ENCODE measurements at places on chromosomes 4 and X.

GRCh38 chr4:25454476-25454875 lies 77.4 kb downstream of the ANAPC4 start:
- DNase-seq = no peak

- no peak for DNase-seq
These were observed 12.8 kb downstream of the ATP5ME start for GRCh38 chr4:661231-661630.

DNA sequence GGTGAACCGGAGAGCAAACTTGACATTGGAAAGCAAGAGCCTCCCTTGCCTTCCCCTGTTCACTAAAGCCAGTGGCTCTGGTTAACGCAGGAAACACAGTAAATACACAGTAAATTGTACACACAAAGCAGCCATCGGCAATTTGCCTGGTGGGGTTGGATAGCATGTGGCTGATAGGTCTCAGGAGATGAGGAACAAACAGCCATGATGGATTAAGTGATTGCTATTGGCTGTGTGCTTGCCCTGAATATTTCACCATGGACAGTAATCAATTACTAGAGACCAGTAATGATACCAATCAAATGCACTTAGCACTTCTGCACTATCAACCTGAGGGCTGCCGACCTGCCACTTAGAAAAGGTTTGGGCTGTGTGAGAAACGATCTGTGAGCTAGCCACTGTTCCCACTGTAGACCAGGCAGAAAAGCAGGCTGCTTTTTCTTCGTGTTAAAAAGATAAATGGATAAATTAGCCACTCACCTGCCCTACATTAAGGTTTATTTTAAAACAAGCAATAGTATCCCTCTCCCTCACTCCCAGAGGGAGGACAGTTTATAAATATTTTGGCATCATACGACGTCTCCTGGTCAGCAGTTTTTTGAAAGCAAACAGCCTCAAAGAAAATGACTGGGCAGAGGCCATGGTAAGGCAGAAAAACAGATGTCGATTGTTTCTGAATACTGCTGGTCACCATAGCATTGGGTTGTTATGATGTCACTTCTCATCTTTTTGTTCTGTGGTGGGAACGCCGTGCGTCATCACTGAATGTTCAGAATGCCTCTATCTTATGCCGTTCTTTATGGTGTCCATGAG lies 167.1 kb downstream of the MAML3 start:
- DNase-seq = no peak

- no peak for DNase-seq
These were observed 55.9 kb downstream of the CPLX1 start for GRCh38 chr4:770022-770421.

- no peak for DNase-seq
These were observed 1443.4 kb downstream of the ARAP2 start for GRCh38 chr4:34800953-34801352.

Data from HFFc6 (cell line).